NCI-H774 (cell line): ENCODE measurements at places on chromosomes 11 and 22.

- no peak for DNase-seq
These were observed 50.8 kb upstream of the SLC36A4 start for GRCh38 chr11:93248602-93249001.

- DNase-seq, result no peak
These were observed 32.5 kb upstream of the IGLL5 start for GRCh38 chr22:22855085-22855484.

DNA sequence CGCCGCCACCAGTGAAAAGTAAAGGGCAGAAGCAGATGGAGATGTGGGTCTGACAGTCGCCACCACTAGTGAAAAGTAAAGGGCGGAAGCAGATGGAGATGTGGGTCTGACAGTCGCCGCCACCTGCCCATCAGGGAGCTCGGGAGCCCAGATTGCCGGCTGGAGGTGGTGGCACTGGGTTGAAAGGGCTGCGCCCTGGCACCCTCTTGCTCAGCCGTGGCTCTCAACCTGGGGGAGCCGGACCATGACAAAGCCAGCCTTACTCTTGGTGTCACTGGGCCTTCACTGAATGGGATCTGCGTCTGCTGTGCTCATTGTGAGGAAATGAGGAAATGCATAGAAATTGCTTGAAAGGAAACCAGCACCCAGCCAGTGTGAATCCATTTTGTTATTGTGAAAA is 36.3 kb downstream of the AP2A2 start:
- no peak for DNase-seq

DNA sequence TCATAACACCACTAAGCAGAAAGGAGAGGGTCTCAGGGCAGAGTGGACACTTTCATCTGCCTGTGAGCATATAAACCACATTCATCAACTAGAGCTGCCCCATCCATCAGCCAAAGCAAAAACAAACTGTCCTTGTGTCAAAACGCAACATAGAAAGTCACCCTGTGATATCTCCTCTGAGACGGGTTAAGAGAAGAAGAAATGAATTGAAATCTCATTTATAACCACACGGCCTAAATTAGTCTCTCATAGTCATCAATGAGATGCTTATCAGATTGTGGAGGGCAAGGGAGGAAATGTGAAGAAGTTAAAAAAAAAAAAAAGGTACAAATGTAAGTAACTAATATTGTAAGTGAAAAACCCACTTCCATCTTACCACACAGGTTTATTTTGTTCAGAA is 75.7 kb downstream of the SIK3 start:
- DNase-seq, result no peak

DNA sequence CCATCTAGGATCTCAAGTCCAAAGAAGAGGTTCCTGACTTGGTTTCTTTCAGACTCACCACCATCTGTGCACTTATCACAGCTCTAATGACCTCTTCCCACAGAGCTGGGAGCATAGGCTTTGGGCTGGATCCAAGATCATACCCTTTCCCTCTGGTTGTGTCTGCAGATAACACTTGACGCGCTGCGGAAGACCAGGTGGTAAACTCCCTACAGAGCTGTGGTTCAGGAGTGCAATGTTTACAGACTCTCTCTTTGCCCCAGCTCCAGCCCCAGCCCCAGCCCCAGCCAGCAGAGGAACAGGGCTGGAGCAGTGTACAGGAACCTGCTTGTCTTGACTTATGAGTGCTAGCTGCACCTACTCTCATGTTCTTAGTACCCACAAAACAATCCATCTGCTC is 274.4 kb upstream of the SYN3 start:
- DNase-seq, result no peak

- DNase-seq, result no peak
These were observed 10.3 kb downstream of the FXYD2 start for GRCh38 chr11:117814204-117814765.

GRCh38 chr11:8261921-8262551 is 1.6 kb downstream of the LMO1 start:
- no peak for DNase-seq

DNA sequence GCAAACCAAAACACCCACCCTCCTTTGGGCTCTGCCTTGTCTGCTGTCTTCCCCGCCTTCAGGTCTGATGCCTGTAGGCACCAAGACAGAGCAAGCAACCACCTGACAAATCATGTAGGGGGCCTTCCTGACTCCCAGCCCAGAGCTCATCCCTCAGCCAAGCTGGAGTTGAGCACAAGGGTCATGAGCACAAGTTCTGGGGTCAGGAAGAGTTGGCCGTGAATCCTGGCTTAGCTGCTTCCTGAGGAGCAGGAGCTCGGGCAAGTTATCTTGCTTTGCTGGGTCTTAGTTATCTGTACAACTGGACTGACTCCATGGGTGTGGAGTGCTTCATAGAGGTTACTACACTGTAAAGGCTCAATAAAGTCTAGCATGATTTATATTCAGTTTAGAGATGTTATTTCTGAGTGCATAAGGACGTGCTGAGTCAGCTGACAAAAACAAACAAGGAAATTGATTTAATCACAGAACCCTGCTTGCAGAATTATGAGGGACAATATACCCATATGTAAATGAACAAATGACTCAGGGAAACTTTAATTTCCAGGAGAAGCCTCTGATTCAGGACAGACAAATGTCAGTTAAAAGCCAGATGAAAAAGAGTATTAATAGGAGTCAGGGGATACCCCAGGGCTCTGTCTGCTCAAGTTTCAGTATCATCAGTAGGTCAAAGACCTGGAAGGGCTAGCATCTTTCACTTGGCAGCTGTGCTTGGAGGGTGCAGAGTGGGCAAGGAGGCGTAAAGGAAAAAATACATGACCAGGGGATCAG is 15.0 kb upstream of the APOA1 start:
- no peak for DNase-seq

- DNase-seq, result no peak
These were observed 207.7 kb downstream of the KCNA4 start for GRCh38 chr11:29809121-29809520.

- DNase-seq, result no peak
These were observed 13.8 kb upstream of the PVALB start for GRCh38 chr22:36830601-36831000.
